Stimulated activated CD8-positive, alpha-beta memory T cell treated with anti-CD3 and anti-CD28 coated beads, Interleukin-4, amount 100 ng/mL, for 4 hours (primary cell): ENCODE measurements at places on chromosomes 1 and 21.

GRCh38 chr1:172041742-172042141 is 200.4 kb downstream of the DNM3 start:
- no peak for DNase-seq

GRCh38 chr1:17877896-17878295 is 122.8 kb downstream of the ACTL8 start:
- DNase-seq = no peak

GRCh38 chr1:231075020-231075419 is 35.0 kb upstream of the FAM89A start:
- no peak for DNase-seq

DNA sequence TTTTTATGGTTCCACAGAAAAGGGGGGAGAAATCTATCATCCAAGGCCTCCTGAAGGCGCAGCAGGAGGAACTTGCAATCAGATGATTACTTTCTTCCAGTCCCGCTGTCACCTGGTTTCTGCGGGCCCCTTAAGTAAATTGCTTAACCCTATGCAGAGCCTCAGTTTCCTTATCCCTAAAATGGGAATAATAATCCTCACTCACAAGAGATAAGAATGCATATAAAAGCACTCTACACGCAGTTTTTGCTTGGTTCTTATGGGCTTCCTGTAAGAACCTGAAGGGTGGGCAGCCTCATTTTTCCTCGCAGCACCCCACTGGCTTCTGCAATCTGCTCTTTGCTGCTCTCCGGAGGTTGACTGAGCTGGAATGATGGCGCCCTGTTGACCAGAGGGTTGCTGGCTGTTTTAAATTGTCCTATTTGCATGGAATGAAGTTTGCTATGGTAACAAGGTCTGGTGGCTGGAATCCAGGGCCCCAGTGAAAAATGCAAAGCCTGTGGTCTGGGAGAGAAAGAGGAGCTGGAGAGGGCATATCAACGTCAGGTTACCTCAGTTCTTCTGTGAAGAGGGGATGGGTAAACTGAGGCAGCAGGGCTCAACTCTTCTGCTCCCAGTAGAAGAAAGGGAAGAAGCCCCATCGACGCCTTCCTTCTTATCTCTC is 1.0 kb upstream of the KAZN start:
- DNase-seq = no peak

DNA sequence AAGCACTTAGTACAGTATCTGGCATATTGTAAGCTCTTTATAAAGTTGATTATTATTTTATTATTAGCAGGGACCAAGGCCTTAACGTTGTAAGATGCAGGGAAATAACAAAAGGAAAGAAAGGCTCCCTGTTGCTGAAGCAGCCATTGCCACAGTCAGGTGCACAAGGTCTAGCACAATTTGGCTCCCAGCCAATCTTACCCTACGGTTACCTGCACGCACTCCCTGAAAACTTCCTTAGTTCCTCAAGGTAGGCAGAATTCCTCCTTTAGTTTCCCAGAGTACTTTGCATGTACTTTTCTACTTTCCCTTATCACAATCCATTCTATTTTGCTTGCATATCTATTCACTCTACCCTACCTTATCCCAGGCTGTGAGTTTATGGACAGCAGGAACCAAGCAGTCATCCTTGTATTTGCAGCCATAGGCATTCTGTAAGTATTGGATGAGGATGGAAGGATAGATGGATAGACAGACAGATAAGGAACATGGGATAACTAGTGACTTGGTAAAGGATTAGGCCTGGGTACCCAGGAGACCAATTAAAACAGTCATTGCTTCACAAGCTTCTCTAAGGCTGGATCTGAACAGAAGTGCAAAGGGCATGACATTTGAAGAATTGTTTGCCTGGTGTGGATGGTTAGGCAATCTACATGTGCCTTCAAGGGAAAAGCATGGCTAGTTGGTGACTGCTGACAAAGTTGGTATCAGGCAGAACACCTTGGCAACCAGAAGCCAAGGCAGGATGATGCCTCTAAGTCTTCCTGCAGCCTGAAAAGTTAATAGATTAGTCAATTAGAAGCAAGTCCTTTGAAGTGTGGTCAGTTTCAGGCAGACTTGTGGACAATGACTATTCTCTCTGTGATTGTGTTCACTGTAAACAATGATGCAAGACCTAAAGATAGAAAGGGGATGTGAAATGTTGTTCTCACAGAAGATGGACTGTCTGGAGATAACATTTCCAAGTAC is 20.8 kb upstream of the JAK1 start:
- DNase-seq = no peak

GRCh38 chr1:209850342-209850979 is 22.7 kb downstream of the UTP25 start:
- no peak for DNase-seq

DNA sequence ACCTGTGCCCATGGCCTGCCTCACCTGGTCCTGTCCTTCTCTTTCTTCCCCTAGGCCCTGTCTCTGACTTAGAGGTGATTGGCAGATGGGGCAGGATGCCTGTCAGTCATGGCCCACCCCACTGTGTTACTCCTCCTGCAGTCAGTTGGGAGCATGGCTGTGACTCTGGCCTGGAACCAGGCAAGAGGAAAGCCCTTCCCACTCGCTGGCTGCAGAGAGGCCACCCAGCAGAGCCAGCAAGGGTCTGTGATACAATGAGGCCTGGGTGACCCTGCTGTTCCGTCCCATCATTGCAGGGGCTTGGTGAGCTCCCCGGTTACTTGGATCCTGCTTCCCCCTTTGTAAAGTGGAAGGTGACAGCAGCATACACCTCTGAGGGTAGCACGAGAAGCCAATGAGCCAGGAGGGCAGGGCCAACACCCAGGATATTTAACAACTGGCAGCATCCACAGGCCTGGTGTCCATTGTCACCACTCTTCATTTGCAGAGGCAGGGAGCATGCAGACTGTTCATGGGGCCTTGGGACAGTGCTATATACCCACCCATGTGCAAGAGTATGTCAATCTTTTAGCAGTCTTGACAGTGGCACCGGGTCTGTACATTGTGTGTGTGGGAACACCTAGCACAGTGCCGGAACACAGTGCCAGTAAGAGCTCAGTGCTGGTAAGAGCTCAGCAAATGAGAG is 191.0 kb upstream of the C1orf174 start:
- DNase-seq = no peak

- DNase-seq = no peak
These were observed 196.4 kb upstream of the GREM2 start for GRCh38 chr1:240808381-240808780.

GRCh38 chr1:153752571-153753195 is 22.5 kb upstream of the SLC27A3 start:
- no peak for DNase-seq

GRCh38 chr1:162857850-162858249 is 3.1 kb downstream of the CCDC190 start:
- no peak for DNase-seq

- DNase-seq = no peak
These were observed 8.1 kb downstream of the LRRC53 start for GRCh38 chr1:74504125-74504932.

- DNase-seq = no peak
These were observed 70.1 kb upstream of the PTBP2 start for GRCh38 chr1:96651517-96651916.

DNA sequence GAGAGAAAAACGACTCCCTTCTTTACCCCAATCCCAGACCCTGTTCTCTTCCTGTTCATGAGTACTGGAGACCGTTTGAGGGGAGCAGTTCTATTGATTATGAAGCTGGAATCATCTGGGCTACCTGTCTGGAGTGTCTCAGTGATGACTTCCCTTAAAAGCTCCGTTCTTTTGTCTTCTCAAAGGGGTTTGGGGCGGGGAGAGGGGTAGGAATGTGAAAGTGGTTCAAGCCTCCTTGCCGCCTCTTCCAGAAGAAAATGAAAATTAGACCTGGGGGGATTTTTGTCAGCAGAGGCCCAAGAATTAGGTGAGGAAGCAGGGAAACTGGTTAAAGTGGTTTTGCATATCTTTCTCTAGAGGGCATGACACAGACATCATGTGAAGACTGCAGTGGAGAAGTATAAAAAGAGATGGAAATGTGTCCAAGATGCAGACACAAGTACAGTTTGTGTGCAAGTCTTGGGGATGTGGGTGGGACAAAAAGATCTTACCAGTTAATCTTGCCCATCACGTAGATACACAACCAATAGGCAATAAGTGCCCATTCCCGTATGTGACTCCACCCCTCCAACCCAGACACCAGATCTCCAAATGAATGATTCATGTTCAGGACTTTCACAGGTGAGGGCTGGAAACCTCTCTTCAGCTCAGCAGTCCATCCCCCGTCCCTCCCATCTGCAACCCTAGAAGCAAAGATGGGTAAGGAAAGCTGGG is 470 bp upstream of the MTMR11 start:
- no peak for DNase-seq

- DNase-seq = no peak
These were observed 110.0 kb downstream of the GLUL start for GRCh38 chr1:182281541-182281940.

- no peak for DNase-seq
These were observed 17.7 kb downstream of the CLDN17 start for GRCh38 chr21:30148906-30149305.

GRCh38 chr1:226823643-226824042 is 46.8 kb upstream of the PSEN2 start:
- no peak for DNase-seq

DNA sequence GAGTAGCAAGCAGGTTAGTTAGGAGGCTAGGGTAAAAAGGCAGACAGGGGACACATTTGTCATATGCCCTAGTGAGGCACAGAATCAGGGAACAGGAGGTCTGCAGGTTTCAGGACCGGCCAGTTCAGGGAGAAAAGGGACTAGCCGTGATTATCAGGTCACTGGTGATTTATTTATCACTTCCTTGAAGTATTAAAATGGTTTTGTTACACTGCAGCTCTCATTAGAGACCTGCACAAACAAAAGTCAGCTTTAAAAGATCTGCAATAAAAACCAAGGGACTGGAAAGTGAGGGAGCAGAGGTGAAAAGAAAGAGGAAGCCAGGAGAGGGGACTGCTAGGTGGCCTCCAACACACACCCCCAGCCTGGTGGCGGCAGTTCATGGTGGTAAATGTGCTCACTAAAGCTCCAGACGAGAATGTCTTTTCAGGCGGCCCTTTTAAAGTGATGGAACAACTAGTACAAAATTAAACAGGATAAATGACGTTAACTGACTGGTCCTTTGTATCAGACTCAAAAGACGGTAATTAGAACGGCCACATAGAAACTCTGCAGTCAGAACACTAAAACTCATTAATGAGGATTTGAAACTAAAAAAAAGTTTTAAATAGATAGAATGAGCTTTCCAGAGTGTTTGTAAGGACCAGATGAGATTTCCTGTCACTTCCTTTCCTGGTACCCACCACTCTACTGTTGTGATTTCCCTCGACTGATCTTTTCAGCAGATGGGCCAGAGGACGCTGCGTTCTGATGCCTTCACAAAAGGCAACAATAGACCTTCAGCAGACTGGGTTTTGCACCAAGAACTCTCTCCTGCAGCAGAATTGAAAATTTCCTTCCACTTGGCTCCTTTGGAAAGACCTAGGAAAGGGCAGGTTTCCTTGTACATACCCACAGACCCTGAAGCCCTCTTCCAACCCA is 136.8 kb downstream of the NTPCR start:
- DNase-seq = no peak

DNA sequence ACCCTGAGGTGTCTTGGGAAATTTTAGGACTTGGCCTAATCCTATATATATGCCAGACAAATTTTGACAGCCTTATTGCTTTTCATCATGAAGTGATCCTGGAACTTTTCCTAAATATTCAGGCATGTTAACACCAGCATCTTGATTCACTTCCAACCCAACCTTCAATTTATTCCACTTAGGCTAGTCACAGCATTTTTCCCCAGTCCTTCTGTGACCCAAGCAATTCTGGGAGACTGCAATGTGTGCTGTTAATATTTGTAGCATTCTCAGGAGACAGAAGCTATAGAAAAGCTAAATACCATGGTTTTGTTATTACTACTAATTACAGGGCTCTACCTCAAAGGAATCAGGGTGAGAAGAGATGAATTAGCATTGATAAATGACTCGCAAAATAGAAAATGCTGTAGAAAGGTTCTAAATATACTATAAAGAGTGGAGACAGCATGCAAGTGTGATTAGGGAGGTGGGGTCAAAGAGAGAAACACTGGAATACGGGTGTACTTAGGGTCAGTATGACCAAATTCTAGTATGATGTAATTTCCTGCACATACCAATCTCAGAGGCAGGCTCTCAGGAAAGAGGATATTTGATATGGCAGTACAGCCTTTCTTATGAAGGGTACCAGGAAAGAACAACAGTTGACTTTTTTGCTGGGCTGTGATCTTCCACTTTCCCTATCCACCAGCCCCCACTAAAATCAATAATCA is 29.1 kb downstream of the PRRX1 start:
- no peak for DNase-seq

GRCh38 chr1:212967801-212968200 is 17.5 kb downstream of the VASH2 start:
- DNase-seq = no peak

GRCh38 chr21:42495027-42495426 is 997 bp downstream of the RSPH1 start:
- DNase-seq = no peak

DNA sequence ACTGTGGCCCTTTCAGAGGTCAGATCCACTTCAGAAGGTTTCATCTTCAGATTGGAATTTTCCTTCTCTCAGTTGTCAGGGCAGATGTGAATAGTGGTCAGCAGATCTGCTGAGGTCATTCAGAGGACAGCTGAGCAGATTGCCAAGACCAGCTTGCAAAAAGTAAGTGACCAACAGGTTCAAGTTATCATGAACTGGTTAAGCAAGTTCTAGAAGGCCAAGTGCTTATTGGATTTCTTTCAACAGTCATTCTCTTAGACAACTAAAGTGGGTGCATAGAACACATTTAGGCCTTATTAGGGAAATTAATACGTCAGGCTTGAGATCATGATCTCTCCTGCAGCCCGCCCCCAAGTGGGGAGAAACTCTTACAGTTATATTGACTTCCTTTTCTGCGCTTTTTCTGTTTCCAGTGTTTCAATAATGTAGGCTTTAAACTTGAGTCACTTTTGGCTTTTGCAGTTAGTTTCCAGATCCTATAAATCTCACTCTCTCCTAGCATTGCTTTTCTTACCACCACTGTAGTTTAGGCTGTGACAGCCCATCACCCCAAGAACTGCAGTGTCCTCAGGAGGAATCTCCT is 96.4 kb downstream of the C1orf21 start:
- DNase-seq = no peak

- no peak for DNase-seq
These were observed 221.9 kb downstream of the CTH start for GRCh38 chr1:70633004-70633403.

- no peak for DNase-seq
These were observed 40.7 kb downstream of the PEX14 start for GRCh38 chr1:10515301-10515975.

GRCh38 chr1:86461482-86461881 is 7.2 kb upstream of the CLCA1 start:
- DNase-seq = no peak

- DNase-seq = no peak
These were observed 70.4 kb upstream of the VCAM1 start for GRCh38 chr1:100649146-100649545.

DNA sequence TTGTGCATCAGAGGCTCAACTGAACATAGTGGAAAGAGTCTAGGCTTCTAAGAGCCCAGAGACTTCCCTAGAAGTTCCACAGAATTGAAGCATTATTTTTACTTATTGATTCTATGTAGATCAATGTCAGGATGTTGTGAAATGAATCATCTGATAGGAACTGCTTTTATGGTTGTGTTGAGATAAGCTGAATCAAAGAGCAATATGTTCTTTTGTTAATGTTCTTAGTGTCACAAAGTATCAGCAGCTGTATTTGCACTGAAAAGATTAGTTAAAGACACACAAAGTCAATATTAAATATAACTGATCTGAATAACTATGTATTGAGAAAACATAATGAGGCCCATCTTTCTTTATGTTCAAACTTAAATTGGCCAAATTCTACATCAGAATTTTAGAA is 430.7 kb upstream of the ZRANB2 start:
- DNase-seq = no peak

GRCh38 chr1:117209094-117209493 is 1.6 kb downstream of the VTCN1 start:
- no peak for DNase-seq
